MCF 10A (cell line): ENCODE measurements at places on chromosomes 5 and 9. TPM values are rescaled to one million over a fixed set of nuclear protein-coding genes. Genes with fewer than 3 reads are reported as not detected.

GRCh38 chr9:111037708-111038330, 451 bp downstream of the LPAR1 start:
- peak; percentile 11 for DNase-seq
- no peaks in the 10 kb centered on the region for H3K27me3 ChIP-seq
- peaks cover 18% of the 10 kb centered on the region for H3K4me1 ChIP-seq

GRCh38 chr5:34570721-34571676, 85.1 kb upstream of the RAI14 start:
- DNase-seq: peak; percentile 21
- H3K27me3 ChIP-seq: no peaks in the 10 kb centered on the region
- peaks cover 11% of the 10 kb centered on the region for H3K4me1 ChIP-seq

DNA sequence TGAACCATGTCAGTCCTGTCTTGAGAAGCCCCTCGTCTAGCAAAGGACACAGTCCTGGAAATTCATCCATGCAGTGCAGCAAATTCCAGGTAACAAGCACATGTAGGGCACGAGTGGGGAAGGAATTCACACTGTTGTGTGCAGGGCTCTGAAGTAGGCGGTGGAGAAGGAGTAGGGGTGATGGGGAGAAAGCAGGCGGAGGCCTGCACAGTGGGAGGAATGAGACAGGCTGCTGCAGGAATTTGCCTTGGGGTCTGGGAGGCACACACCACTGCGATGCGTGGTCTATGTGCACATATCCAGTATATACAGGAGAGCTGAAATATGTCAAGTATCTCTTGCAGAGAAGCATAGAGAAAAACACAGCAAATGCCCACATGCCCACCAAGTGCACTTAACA, 249.2 kb upstream of the IRX2 start:
- DNase-seq: no peak
- H3K27ac ChIP-seq: no peak overlapping the region
- no peaks in the 10 kb centered on the region for H3K4me1 ChIP-seq
- no peaks in the 10 kb centered on the region for H3K27me3 ChIP-seq
- no peak overlapping the region for H3K4me3 ChIP-seq
- H3K36me3 ChIP-seq: no peaks in the 10 kb centered on the region

Gene C5
- 3.2 and 4.2 TPM in 2 replicates for total RNA-seq

DNA sequence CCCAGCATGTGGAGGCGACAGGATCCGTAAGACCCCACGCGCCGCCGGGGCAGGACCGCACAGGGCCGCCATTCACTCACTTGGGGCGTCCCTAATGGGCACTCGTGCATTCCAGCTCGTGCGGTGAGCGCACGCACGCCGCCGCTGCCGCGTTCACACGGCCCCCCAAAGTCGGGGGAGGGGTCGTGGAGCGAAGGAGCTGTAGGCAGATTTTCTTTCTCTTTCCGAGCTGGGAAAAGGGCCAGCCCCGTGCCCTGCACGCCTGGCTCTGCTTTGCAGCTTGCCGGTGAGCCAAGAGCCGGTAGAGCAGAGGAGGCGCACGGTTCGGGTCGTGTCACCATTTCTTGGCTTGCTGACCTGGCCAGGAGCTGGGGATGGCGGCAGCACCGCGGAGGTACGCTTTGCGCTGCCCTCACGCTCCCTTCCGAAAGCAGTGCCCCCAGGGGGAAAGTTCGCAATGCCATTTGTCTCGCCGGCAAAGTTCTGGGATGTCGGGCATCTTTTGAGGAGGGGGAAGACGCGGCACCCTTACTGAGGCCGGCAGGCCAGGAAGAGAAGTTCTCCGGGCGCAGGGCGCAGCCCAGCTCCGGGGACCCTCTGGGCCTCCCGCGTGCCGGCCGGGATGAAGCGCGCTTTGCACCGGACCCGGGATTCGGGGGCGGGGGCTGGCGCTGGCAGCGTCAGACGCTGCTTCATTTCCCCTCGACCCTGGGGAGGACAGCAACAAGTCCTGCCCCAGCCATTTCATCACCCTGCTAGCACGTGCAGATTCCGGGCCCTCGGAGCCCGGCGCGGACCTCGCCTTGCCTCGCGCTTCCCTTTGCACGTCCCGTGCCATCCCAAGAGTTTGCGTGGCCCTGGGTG, 898 bp downstream of the STC2 start:
- no peaks in the 10 kb centered on the region for H3K27me3 ChIP-seq
- H3K27ac ChIP-seq: peak overlapping the region; percentile 83
- H3K4me1 ChIP-seq: peaks cover 56% of the 10 kb centered on the region
- H3K36me3 ChIP-seq: peaks cover 44% of the 10 kb centered on the region
- peak; percentile 55 for DNase-seq

DNA sequence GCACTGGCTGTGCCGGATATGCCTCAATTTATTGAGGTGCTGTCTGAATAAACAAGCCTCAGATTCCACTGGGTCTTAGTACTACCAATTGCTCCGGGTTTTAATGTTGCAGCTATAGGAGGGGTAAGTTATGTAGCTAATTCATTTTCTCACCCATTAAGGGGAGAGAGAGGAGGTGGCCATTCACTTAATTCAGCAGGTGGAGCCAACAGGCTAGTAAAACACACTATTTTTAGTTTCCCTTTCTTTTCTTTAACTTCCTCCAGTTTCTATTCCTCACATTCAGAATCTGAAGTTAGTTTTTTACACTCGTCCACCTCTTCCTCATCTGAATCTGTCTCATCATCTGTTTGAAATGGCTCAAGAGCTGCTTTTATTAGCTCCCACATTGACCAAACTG, 105.6 kb upstream of the CDH10 start:
- H3K27me3 ChIP-seq: no peaks in the 10 kb centered on the region
- no peaks in the 10 kb centered on the region for H3K36me3 ChIP-seq
- no peak overlapping the region for H3K27ac ChIP-seq
- DNase-seq: no peak

DNA sequence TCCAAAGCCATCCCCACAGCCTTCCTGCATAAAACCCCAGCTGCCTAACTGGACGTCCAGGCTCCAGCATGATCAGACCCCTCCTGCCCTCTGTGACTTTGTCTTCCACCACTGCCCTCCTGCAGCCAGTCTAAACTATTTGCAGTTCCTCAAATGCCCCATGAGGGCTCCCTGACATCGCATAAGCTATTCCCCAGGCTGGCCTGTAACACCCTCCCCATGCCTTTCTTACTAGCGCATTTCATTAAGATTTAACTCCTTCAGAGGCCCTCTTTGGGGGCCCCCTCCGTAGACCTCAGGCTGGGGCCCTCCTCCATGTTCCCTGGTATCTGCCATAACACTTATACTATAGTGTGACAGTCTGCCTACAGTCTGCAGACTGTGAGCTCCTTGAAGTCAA, 15.5 kb upstream of the SMIM23 start:
- H3K27ac ChIP-seq: no peak overlapping the region
- H3K4me3 ChIP-seq: no peak overlapping the region
- H3K36me3 ChIP-seq: peaks cover 5% of the 10 kb centered on the region
- DNase-seq: no peak
- no peaks in the 10 kb centered on the region for H3K4me1 ChIP-seq

DNA sequence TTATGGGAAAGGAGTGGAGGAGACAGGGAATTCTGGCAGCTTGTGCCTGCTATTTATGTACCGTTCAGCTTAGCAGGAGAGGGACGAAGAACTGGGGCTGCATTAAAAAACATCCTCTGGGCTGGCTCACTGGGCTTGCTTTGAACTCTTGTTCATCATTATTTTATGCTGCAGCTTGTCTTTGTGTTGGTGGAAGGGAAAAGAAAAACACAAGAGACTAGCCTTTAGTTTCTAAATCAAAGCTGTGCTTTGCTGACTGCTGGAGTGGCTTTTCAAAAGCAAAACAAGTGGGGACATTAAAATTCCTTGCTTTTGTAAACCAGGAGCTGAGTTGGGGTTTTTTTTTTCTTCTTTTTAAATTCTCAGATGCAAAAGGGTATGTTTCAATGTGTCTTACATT, 5.9 kb upstream of the RGMB start:
- no peak for DNase-seq
- no peaks in the 10 kb centered on the region for H3K27me3 ChIP-seq
- H3K27ac ChIP-seq: no peak overlapping the region

Gene ANKRD18A
- total RNA-seq: 42.0 and 46.0 TPM in 2 replicates

GRCh38 chr5:4579679-4580078, 560.5 kb upstream of the ADAMTS16 start:
- H3K27ac ChIP-seq: no peak overlapping the region
- H3K36me3 ChIP-seq: no peaks in the 10 kb centered on the region
- H3K27me3 ChIP-seq: no peaks in the 10 kb centered on the region
- no peak overlapping the region for H3K4me3 ChIP-seq
